Naive thymus-derived CD8-positive, alpha-beta T cell (primary cell): ENCODE measurements at places on chromosomes 7 and 10. TPM values are rescaled to one million over a fixed set of nuclear protein-coding genes. Genes with fewer than 3 reads are reported as not detected.

DNA sequence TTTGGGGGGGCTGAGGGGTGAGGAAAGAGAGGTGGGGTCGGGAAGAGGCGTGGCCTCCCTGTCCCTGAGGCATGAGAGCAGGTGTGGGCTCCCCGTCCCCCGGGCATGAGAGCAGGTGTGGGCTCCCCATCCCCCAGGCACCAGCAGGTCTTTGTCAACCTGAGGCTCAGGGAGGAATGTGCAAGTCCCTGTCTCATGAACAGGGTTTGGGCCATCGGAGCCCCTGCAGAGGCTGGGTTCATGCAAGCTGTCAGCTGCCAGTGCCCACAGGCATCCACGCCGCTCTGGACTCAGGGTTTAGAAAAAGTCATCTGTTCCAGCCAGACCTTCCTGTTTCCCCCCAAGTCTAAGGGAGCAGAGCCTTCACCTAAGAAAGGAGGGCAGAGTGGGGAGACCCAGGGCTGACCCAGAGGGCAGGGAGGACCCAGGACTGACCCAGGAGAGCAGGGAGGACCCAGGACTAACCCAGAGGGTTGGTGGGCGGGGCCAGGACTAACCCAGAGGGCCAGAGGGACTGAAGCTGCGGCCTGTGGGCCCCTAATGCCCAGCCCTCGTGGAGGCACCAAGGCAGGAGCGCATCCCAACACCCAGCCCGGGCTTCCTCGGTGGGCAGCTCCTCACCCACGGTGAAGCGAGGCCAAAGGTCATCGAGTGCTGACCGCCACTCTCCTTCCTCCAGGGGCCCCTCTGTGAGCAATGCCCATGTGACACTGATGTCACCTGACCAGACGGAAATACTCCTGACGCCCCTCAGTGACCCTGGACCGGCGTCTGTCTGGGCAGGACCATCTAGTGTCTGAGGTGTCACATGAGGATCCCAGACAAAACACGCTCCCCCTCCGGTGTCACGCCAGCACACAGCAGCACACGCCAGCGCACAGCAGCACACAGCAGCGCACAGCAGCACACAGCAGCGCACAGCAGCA, 28.9 kb upstream of the GPR146 start:
- no peak for DNase-seq

DNA sequence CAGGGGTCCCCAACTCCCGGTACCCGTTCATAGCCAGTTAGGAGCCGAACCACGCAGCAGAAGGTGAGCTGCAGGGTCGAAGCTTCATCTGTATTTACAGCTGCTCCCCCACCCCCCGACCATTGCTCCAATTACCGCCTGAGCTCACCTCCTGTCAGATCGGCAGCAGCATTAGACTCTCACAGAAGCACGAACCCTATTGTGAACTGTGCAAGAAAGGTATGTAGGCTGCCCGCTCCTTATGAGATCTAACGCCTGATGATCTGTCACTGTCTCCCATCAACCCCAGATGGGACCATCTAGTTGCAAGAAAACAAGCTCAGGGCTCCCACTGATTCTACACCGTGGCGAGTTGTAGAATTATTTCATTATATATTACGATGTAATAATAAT, 14.6 kb upstream of the AZGP1 start:
- DNase-seq, result no peak

DNA sequence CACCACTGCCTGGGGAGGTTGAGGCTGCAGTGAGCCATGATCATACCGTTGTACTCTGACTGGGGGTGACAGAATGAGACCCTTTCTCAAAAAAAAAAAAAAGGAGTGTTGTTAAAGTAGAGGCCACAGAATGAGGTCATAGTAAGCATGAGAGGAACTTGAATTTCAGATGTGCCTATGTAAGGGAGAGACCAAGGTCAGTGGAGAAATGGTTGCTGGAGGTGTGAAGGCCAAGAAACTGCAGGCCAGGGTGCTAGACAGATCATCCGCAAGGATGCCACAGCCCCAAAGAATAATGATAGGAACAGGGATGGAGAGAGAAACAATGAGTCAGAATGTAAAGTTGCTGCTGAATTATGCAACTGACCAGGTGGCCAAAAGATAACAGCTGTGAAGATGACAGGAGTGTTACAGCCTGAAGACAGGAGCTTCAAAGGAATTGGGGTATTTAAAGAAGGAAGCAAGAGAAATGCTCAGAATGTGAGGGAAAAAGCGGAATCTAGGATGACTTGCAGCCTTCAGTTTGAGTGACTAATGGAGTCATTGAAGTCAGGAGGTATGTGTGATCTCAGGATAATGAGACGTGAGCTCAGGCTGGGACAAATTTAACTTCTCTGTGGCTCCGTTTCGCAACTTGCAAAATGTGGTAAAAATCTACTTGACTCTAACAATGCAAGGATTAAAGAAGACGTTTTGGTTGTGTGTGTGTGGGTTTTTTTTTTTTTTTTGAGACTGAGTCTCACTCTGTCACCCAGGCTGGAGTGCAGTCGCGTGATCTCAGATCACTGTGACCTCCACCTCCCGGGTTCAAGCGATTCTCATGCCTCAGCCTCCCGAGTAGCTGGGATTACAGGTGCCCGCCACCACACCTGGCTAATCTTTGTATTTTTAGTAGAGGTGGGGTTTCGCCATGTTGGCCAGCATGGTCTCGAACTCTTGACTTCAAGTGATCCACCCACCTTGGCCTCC, 22.2 kb downstream of the TYW1B start:
- no peak for DNase-seq

- no peak for DNase-seq
These were observed 84.8 kb upstream of the PHF14 start for GRCh38 chr7:10888861-10889260.

- DNase-seq, result no peak
These were observed 14.6 kb downstream of the STX1A start for GRCh38 chr7:73704640-73705550.

The TMEM26 gene
- not detected for total RNA-seq

DNA sequence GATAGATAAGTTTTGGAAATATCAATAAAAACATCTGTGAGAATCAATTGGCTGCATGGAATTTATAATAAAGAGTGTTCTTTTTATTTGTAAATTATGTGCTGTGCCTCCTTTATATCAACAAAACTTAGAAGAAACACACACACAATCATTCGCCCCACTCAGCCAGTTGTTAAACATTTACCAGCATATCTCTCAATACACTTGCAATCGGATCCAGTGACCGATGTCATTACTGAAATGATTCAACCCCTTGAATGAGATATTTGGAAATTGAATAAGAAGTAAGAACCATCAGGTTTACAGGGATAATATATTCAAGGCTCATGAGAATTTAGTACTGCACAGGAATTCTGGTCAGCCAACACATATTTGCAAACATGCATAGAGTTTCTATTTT, 35.6 kb downstream of the TAF3 start:
- DNase-seq, result no peak

The PHF14 gene
- 44.2 TPM for total RNA-seq

The GPR15LG gene
- total RNA-seq, result not detected

DNA sequence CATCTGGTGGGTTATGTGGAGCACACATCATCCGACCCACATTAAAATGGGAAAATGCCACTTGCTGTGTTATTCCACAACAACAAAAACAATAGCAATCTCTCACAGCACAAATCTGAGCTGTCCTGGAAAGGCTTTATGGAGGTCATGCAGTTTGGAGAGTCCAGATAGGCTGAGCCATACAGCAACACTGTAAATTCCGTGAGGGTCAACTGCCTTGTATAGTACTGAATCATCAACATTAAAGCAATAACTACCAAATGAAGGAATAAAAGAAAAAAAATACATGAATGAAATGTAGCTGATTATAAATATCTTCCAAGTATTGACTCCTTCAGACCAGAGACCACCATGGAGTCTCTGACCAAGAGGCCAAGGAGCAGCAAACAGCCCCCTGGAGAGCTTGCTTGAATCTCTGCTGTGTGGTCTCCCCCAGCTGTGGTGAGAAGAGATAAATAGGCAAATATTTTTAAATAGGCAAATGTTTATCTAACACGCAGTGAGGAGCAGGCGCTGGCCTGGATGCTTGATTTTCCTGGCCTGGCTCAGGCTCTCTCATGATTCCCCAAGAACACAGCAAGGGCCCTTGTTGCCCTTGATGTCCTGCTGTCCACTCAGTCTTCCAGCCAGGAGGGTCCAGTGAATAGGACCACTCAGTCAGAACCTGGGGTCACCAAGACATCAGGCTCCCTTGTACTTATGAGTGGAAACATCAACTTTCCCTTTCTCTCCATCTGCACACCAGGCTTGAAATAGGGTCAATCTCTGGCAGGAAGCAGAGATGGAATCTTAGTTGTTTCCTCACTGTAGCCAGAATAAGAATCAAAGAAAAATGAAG, 1021.3 kb downstream of the XPNPEP1 start:
- no peak for DNase-seq

GRCh38 chr7:81111781-81112540, 193.1 kb upstream of the SEMA3C start:
- no peak for DNase-seq

GRCh38 chr10:95414844-95415485, 124.2 kb upstream of the PDLIM1 start:
- no peak for DNase-seq

The UCN3 gene
- not detected for total RNA-seq

GRCh38 chr7:94250987-94251386, 143.7 kb upstream of the COL1A2 start:
- DNase-seq, result no peak

GRCh38 chr10:108184114-108184513, 1019.6 kb upstream of the SORCS1 start:
- DNase-seq, result no peak

DNA sequence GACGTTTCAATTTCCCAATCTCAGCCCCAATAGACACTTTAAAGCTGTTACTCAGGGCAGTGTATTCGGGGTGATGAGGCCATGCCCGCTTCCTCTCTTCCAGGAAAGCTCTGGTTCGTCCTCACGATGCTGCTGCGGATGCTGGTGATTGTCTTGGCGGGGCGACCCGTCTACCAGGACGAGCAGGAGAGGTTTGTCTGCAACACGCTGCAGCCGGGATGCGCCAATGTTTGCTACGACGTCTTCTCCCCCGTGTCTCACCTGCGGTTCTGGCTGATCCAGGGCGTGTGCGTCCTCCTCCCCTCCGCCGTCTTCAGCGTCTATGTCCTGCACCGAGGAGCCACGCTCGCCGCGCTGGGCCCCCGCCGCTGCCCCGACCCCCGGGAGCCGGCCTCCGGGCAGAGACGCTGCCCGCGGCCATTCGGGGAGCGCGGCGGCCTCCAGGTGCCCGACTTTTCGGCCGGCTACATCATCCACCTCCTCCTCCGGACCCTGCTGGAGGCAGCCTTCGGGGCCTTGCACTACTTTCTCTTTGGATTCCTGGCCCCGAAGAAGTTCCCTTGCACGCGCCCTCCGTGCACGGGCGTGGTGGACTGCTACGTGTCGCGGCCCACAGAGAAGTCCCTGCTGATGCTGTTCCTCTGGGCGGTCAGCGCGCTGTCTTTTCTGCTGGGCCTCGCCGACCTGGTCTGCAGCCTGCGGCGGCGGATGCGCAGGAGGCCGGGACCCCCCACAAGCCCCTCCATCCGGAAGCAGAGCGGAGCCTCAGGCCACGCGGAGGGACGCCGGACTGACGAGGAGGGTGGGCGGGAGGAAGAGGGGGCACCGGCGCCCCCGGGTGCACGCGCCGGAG, 2.6 kb downstream of the GJD4 start:
- no peak for DNase-seq

DNA sequence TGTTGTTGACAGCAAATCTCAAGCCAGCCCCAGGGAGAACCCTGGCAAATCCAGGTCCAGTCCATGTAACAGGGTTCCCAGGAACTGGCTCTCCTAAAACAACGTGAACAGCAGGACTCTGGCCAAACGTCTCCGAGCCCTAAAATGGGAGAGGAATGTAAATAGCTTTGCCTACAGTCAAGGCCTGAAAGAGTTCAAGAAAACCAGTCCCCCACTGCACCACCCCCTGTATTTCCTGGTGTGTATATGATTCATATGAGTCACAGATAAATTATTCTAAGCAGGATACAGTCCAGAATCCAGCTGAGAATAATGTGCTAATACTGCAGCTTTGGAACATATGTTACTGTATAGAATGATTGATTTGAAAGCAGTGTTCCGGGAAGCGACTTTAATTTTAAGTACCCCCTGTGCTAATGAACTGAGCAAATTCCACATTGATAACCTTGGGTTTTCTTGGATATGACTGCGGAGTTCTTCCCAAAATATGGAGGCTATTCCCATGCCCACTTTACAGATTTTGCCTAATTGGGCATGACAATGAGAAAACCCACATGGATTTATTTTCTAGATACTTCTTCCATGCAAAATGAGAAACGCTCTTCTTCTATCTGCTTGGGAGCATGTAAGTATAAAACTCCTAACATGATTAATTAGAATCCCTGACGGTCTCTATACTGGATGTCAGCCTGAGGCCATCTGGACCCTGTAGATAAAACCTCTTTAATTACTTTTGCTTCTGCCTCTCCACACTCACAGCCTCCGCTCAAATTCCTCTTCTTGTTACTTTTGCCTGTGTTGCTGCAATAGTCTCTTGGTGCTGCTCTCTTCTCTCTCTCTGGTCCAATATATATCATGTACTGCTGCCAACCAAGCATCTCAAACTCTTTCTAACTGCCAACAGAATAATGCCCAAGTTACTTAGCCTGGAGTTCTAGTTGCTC, 50.2 kb downstream of the LAMB4 start:
- no peak for DNase-seq

The PAPOLB gene
- total RNA-seq, result not detected
